SHP77 treated with DMSO at 0.1 percent for 48 hours (cell line): ENCODE measurements at places on chromosomes 11 and 22.

DNA sequence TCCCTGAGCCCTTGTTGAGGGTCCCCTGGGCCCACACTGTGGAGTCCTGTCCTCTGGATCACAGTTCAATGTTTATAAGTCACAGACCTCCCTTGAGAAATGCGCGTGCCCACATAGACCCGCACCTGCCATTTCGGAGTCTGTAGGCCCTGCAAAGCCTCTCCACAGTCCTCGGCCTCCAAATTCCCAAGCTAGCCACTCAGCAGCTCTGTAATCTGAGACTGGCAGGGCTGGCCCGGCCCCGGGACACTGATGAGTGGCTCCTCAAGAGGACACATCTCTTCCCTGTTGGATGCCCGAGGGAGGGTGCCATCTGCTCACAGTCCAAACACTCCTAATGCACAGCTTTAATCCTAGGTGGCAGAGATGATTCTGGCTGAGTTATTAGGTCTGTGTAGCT is 39.1 kb downstream of the B3GAT1 start:
- DNase-seq: peak; percentile 66

DNA sequence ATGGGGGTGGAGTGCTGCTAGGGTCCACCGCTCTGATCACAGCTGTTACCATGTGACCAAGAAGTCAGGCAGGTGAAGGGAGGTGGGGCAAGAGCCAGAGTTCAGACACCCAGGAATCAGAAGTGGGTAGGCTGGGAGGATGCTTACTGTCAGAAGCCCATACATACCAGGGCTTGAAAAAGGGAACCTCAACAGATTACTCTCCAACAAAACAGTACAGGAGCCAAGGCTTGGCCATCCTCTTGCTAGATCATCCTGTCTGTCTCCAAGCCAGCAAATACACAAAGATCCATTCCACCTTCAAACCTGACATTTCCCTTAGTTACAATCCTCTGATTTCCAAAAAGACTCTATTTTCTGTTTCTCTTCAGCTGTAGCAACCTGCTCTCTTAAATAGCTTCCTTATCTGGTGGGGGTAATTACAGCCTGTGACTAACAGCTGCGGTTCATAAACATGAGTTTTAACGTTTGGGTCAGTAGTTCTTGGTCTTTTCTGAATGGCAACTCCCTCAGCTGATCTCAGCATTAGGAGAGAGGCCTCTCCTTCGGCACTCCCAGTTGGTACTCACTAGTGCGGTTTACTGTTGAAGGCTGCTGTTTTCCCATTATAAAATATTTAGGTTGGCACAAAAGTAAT is 31.1 kb upstream of the WT1 start:
- no peak for DNase-seq

DNA sequence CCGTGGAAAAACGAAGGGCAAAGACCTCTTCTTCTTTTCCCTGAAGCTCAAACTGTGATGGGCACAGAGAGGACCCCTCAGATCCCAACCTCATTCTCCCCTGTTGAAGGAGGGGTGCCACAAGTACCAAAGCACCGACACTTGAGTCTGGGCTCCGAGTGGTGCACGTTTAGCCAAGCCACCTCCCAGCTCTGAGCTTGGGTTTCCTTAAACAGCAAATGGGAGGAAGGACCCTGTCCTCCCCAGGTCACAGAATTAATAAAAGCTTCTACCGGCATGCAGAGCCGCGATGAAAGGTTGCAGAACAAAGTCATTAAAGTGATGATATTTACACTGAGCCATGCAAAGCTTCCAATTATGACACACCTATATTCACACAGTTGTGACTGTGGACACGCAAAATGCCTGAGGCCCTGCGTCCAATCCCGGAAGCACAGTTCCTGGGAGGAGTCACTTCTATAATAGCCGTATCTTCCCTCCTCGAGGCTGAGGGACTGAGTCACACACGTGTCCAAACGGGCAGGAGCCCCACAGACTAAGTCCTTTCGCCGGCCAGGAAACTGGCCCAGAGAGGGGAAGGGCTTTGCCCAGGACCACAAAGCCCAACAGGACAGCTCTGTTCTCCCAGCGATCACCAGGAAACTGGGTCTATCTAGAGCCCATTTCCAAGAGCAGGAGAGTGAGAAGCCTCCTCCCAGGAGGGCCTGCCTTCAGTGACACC is 922 bp upstream of the CSNK1E start:
- DNase-seq: peak; percentile 60

- DNase-seq: no peak
These were observed 119.4 kb upstream of the CLPB start for GRCh38 chr11:72553706-72554105.

DNA sequence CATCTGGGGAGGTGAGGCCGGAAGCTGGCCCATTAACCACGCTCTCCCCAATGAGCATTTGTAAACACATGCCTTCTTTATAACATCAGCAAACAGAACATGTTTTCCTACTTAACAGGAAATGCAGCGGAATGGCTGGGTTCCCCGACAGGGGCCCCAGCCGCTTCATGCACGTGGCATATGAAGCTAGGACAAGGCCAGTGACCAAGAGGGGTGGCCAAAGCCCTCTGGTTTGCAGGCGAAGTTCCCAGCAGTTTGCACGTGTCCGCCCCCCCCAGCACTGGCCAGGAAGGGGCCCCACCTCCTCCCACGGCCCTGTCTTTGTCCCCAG is 38.7 kb upstream of the LINC01488 start:
- DNase-seq: no peak

- DNase-seq: no peak
These were observed 2047.3 kb downstream of the LRRC4C start for GRCh38 chr11:39412117-39412516.

- DNase-seq: no peak
These were observed 1.9 kb upstream of the SSH3 start for GRCh38 chr11:67301313-67301921.

GRCh38 chr22:20061481-20061861 is 18.6 kb upstream of the DGCR8 start:
- no peak for DNase-seq

- DNase-seq: no peak
These were observed 23.4 kb upstream of the KRTAP5-6 start for GRCh38 chr11:1673446-1674172.

- no peak for DNase-seq
These were observed 4.2 kb downstream of the KAT5 start for GRCh38 chr11:65716302-65716701.

GRCh38 chr22:46463435-46464227 is 73.8 kb downstream of the CELSR1 start:
- DNase-seq: no peak

DNA sequence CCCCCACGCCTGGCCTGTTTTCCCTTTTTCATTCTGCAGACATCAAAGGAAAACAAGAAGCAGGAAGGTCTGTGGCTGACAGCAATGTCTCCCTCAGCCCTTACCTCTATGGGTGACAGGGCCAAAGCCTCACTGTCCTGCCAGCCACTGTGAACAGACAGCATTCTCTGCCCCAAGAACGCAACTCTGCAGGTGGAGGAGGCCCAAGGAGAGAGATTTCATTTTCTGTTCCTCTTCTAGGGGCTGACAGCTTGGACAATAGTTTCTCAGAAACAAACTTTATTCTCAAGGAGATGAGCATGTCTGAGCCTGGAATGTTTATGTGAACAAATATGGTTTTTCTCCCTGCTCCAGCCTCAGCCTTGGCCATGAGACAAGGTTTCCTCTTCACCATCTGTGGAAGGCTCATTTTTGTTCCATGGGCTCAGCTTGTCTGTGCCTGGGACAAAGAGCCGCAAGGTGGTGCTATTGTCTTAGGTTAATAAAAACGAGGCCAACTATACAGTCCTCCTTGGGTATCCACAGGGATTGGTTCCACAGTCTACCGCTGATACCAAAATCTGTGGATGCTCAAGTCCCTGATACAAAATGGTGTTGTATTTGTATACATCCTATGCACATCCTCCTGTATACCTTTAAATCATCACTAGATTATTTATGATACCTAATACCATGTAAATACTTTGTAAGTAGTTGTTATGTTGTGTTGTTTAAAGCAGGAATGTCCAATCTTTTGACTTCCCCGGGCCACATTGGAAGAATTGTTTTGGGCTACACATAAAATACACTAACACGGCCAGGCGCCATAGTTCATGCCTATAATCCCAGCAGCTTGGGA is 5.8 kb downstream of the PIWIL3 start:
- DNase-seq: peak; percentile 15

DNA sequence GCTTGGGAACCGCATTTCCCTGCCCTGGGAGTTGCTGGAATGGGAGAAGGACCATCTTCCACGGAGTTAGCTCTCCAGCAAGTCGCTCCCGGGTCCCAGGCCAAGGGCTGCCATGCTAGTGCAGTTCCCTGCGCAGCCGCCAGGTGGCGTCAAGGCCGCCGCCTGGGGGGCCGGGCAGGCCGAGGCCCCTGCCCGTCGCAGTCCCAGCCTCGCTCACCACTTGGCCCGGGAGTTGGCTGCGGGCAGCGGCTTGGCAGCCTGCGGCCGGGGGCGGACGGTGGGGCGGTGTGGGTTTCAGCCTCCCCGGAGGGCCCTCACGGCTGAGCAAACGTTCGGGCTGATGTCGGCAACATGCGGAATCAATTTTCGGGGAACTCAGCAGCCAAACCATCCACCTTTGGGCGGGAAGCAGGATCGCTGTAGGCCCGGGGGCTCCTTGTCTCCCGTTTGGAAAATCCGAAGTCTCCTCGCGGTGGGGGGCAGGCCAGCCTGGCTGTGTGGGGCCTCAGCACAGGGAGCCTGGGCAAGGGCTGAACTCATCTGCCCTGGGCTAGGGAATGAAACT is 415.1 kb downstream of the SOX6 start:
- DNase-seq: no peak

DNA sequence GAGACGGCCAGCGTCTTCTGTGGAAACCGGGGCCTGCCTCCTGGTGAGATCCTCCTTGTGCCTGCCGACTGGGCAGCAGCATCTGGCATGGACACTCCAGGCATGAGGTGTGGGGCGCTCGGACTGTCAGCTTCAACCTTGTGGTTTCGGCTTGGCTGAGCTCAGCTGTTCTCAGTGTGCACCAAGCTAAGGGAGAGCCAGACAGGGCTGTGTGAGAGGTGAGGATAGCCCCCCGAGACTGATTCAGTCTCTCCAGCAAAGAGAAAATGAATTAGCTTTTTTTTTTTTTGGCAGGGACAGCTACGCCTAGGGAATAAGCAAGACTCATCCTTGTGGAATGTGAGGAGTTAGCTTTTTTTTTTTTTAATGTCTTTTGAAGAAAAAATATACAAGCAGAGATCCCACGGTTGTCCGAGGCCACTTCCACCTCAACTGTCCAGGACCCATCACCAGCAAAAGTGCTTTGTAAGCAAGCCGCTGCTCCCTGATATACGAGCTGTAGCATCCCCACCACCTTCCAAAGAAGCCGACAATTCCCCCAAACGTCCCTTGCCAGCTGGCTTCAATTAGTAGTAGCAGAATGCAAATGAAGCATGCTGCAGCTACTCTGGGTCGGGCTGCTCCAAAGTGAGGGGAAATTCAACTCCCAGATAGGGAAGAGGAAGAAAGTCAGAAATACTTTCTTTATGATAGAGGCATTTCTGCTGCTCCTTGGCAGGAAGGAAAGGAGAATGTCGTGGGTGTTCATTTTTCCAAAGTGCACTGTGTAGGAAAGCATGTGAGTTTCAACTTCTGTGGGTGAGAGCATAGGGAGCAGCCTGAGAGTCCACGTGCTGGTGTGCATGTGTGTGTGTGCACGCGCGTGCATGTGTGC is 9.7 kb upstream of the THY1 start:
- no peak for DNase-seq

GRCh38 chr11:15769203-15769602 is 587.1 kb downstream of the SOX6 start:
- no peak for DNase-seq

- DNase-seq: no peak
These were observed 40.8 kb upstream of the ST14 start for GRCh38 chr11:130118636-130119387.

GRCh38 chr11:2270322-2271076 is at the start of gene ASCL2:
ASCL2 (minus strand) TSS chr11:2270588; CDS start chr11:2270332, 256 bp downstream.
- DNase-seq: no peak

DNA sequence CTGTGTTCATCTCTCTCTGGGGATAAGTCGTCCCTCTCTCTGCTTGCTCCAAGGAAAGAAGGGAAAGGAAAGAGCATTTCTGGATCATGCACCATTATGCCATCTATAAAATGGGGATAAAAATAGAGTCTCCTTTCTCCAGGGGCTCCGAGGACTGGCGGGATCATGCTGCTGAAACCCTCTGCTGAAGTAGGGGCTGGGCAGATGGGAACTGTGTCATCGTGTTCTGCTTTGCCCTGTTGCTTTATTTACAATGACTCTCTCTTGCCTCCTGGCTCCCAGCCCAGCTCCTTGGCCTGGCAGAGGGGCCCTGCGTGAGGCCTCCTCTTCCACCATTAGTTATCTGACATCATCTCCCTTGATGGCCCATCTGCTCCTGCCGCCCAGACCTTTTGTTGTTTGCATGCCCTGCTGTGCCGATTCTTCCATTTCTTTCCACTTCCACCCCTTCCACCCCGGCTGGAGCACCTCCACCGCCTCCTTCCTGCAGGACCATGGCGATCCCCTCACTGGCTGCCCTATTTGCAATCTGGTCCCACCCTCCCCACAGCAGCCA is 200.9 kb downstream of the MYO18B start:
- peak; percentile 96 for DNase-seq

DNA sequence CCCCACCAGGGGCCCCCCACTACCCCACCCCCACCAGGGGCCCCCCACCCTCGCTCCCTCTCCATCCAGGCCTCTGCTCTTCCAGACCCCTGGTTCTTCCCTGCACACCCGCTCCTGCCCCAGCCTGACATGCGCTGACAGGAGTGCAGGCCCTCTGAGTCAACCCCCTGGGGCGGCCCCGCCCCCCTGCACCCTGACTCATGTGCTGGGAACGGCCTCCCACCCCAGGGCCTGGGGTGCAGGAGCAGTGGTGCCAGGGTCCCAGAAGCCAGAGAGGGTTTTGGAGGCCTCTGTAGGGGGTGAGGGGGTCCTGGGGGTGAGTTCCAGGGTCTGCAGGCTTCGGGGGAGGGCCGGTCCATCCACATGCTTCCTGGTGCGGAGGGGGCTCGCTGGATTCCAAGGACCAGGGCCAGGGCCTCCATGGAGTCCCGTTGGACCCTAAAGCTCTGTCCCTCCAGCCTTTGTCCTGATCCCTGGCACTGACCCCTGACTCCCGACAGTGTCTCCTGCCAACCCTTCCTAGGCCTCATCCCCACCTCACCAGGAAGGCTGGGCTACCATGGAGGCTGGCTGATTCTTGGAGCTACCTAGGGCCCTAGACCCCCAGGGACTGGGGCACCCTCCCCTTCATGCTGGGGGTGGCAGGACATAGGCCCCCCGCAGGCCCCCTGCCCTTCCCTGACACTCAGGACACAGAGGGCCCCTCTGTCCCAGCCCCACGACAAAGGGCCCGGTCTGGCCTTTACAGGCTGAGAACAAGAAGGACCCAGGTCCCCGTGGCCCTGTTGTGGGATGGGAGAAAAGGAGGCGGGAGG is 583 bp upstream of the PKP3 start:
- DNase-seq: no peak

DNA sequence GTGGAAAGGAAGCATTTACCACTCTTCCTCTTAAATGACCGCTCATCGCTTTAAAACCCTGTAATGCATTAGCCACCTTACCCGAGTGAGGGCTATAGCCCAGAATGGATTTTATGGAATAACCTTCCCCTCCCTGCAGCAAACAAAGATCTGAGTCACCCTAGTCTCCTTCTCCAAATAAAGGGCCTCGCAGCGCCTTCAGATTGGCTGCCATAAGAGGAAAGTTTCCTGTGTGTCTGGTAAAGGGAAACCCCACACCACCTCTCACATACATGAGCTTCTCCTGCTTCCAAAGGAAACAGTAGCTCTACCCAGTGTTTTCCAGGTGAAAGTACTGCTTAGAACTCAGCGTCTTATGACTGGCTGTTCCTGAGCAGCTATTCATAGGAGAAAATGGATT is 47.8 kb downstream of the PPP2R1B start:
- no peak for DNase-seq

- DNase-seq: no peak
These were observed 38.1 kb upstream of the MUC5AC start for GRCh38 chr11:1119604-1120146.

- no peak for DNase-seq
These were observed 32.1 kb upstream of the DRD2 start for GRCh38 chr11:113507341-113507740.
